ENCODE measurements at places on chromosomes 5 and 9.

DNA sequence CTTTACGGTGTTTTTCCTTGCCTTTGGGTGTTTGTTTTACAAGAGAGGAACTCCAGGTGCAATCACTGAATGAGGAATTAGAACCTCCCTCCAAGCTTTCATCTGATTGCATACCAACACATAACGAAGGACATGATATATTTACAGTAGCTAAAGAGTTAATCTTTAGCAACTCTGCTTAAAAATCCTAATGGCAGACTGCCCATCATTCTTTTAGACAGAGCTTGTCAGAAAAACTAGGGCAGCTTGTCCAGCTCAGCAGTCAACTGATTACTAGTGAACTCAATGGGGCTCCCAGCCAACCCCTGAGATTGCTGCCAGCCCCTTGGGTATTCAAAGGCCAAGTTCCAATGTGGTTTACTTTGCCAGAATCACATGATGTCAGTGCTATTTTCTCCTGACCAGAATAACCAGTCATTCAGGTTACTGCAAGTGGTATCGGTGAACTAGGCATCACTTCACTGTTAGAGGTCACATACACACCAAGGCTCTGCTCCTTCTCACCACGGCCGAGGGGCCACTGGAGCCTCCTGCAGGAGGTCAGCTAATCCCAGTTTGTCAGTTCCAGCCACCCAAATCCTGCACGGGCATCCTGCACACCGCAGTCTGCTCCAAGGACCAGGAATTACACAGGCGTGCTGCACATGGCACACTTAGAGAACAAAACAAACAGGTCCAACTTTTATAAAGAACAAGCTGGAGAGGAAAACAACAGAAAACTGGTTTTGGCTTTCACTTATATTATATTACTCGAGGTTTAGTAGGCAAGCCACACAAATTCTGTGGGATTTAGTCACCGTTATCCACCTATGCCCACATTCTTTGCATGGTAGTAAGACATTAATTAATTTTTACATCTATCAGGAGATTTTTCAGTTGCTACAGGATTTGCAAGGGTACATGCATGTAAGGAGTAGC lies 62.5 kb downstream of the NFIB start:
- DNase-seq: peak; percentile 37

DNA sequence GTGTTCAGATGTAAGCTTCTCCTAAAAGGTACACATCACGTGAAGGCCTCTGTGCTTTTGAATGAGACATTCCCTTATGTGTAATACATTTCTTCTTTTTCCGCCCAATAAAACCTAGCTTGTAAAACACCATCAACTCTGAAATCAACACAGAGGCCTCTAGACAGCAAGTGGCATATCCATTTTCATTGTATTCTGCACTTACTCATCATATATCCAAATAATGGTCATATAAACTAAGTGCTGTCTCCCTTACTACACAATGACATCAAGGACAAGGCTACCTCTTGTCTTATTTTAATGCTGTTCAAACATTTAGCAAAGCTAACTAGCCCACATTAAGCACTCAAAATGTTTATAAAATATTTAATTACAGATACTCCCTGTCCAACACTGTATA lies 108.5 kb downstream of the ELAVL2 start:
- DNase-seq: no peak

- no peak for DNase-seq
Measured at GRCh38 chr5:77312413-77312812, 101.9 kb downstream of the PDE8B start.

- DNase-seq: peak; percentile 34
Measured at GRCh38 chr9:34419716-34420504, 38.5 kb downstream of the FAM219A start.

GRCh38 chr5:17147170-17147569 lies 70.3 kb upstream of the BASP1 start:
- no peak for DNase-seq

DNA sequence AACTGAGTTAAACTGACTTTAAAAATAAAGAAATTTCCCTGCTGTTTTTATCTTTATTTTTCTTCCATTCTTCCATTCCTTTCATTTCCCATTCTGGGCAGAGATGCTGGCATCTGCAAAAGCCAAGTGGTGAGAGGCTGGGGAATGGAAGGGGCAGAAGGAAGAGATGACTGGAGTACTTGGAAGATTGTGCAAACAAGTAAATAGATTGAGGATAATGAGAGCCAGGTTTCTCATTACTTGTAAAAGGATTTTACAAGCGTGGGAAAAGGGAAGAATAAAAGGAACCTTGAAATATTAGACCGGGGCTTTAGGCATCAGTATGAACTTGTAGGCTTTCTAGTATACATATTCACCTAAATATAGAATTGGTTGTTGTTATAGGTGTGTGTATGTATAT lies 341.2 kb downstream of the CAAP1 start:
- no peak for DNase-seq

DNA sequence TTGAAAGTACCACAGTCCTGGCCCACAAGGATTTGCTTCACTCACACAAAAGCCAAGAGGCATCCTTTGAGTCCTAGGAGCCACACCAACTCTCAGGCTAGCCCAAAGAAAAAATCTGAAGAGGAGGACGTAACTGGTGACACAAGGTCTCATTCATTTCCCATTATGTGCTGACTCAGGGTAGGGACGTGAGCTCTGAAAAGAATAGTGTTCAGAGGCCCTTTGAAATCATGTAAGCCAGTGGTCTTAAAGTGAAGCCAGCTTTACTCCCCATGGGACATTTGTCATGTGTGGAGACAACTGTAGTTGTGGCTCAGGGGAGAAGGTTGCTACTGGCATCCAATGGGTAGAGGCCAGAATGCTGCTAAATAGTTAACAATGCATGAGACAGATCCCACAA lies 332.4 kb downstream of the KCTD16 start:
- DNase-seq: no peak

DNA sequence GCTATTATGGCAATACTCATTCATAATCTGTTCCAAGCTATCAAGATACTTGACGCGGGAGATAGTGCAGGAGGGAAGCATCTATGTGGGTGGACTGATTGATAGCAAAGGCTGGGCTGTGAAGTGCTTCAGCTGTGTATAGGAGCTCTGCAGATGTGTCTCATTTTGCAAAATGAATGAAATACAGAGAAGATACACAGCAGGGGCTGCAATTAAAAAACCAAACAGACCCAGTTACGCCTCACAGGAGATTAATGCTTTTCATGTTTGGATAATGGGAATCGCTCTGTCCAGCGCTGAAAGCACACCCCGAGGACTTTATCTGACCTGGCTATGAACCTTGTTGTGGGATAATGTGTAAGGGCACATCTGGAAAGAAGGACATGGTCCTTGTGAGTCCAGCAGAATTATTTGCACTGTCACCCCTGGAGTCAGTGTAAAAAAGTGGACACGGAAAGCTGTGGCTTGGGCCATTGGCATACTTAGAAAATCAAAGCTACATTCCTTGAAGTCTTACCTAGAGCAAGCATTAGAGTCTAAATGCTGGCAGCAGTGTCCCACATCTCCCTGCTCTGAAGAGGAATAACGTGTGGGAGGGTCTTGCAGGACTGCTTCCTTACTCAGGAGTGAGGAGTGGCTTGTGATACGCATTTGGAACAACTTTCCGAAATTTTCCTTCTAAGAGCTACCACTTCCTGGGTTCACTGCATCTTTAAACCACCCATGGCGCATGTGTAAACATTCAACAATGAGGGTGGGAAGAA lies 2.6 kb downstream of the SH3RF2 start:
- DNase-seq: no peak

GRCh38 chr9:134356496-134357470 lies 30.5 kb downstream of the RXRA start:
- peak; percentile 56 for DNase-seq

DNA sequence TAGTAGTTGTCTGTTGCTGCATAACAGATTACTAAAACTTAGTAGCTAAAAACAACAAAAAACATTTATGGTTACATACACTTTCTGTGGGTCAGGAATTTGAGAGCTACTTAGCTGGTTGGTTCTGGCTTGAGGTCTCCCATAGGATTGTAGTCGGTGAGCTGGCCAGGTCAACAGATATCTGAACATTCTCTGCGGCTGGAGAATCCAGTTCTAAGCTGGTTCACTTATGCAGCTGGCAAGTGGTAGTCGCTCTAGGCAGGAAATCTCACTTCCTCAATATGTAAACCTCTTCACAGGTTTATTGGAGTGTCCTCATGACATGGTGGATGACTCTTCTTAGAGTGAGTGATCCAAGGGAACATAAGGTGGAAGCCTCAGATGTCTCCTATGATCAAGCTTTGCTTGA lies 65.7 kb upstream of the TNFAIP8 start:
- no peak for DNase-seq

- no peak for DNase-seq
Measured at GRCh38 chr5:168298949-168299348, 7.5 kb downstream of the WWC1 start.

GRCh38 chr5:107765805-107766063 lies 95.0 kb upstream of the EFNA5 start:
- DNase-seq: no peak

GRCh38 chr5:72408603-72409002 lies 88.4 kb downstream of the PTCD2 start:
- DNase-seq: no peak

- DNase-seq: peak; percentile 52
Measured at GRCh38 chr5:159316519-159317383, 13.5 kb downstream of the IL12B start.

DNA sequence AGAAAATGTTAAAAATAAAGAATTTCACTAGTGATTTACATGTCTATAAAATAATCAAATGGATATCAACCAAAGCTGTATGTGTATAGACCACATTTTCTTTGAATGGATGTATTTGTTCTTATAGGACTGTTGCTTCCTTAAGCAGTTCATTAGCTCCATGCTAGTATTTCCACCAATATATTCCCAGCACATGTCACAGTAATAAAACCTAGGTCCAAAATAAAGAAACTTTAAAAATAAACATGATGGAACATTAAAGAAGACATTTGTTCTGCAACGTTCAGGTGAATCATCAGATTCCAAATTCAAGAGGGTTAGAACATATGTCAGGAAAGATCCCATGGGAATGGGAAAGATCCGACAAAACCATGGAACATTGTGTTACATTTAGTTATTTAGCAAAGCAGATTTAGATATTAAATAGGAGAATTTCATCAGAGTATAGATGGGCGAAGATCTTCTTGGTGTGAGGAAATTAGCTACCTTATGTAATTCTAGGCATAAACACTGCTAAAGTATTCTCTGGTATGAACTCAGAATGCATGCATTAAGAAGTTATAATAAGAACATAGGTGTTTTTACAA lies 490.7 kb downstream of the CDH18 start:
- no peak for DNase-seq

DNA sequence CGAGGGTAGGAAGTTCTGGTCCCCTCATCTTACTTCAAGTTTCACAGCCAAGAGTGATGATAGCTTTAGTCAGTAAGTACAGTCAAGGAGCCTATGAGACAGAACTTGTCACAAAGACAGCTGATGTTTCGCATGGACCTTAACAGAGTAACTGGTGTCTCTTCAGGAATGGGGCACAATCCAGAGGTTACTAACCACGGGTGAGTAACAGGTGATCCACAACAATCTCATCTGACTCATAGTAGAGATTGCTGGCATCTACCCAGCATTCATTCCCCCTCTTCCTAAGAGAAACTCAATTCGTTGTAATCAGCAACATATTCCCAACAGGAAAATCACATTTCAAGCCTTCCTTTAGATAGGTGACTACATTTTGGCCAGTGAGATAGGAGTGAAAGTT lies 126.7 kb downstream of the SNX18 start:
- no peak for DNase-seq

DNA sequence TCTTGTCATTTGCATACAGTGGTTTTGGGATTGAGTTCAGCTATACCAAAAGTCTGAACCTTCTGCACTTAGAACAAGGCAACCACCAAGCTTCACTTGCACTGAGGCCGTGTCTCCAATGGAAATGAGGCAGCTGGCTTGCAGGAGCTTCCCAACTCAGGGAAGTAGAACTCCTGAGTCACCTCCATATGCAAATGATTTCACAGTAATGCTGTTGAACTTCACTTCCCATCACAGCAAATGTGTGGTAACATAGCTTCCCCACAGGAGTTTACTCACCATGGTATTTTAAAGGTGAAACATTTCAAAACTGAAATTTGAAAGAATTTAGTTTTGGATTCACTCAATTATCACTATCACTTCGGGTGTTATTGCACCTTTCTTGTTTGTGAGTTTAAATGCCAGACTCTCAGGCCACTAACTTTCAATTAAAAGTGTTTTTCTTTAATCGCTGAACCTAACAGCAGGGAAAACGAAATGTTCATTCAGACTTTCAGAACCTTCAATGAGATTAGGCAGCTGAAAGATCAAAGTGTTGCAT lies 9.0 kb downstream of the CD274 start:
- DNase-seq: no peak

- peak; percentile 45 for DNase-seq
Measured at GRCh38 chr5:113678924-113679575, 165.6 kb downstream of the YTHDC2 start.

Data from BE2C (cell line).